ENCODE measurements at places on chromosomes 1 and 21. TPM values are rescaled to one million over a fixed set of nuclear protein-coding genes. Genes with fewer than 3 reads are reported as not detected.

The KCNJ9 gene
- polyA plus RNA-seq: not detected

DNA sequence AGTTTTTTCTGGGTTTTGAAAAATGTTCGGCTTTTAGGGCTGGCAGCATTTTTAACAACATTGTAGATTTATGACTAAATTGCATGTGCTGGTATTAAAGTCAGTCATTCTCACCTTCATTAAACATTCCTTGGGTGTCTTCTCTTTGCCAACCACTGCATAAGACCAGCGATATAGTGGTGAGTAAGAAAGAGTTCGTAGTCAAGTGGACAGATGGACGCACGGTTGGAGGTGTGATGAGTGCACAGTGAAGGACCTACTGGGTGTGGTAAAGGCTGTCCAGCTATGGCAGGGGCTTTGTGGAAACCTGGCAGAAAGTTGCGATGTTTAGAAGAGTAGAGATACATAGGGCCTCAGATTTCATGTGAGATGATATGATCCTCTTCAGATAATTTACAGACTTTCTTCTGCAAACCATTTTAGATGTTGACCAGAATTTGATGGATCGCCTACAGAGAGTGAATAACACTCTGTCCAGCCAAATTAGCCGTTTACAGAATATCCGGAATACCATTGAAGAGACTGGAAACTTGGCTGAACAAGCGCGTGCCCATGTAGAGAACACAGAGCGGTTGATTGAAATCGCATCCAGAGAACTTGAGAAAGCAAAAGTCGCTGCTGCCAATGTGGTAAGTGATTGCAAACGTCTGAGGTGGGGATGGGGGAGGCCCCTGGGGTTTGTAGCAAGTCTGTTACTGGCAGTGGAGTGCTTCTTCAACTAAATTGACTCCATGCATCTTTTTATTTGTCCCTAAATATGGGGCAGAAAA lies 56.0 kb upstream of the LAMC2 start:
- no peak for DNase-seq
- peaks cover 39% of the 10 kb centered on the region for H3K36me3 ChIP-seq
- no peak overlapping the region for H3K4me3 ChIP-seq
- no peak overlapping the region for H3K27ac ChIP-seq
- no peaks in the 10 kb centered on the region for H3K27me3 ChIP-seq

- no peaks in the 10 kb centered on the region for H3K4me1 ChIP-seq
- no peaks in the 10 kb centered on the region for H3K27me3 ChIP-seq
These were observed 63.3 kb downstream of the FYB2 start for GRCh38 chr1:56755911-56756310.

GRCh38 chr1:200668514-200669313 lies 993 bp downstream of the DDX59 start:
- H3K36me3 ChIP-seq: no peaks in the 10 kb centered on the region
- H3K4me1 ChIP-seq: peaks cover 29% of the 10 kb centered on the region
- H3K27ac ChIP-seq: peak overlapping the region; percentile 97
- no peaks in the 10 kb centered on the region for H3K27me3 ChIP-seq
- DNase-seq: no peak

GRCh38 chr1:25770541-25771220 lies 29.3 kb upstream of the SELENON start:
- H3K27me3 ChIP-seq: no peaks in the 10 kb centered on the region
- H3K4me3 ChIP-seq: no peak overlapping the region
- no peak overlapping the region for H3K27ac ChIP-seq
- DNase-seq: no peak
- H3K4me1 ChIP-seq: no peaks in the 10 kb centered on the region

- no peaks in the 10 kb centered on the region for H3K36me3 ChIP-seq
- H3K4me1 ChIP-seq: no peaks in the 10 kb centered on the region
- H3K4me3 ChIP-seq: no peak overlapping the region
- no peak for DNase-seq
- no peak overlapping the region for H3K27ac ChIP-seq
- no peaks in the 10 kb centered on the region for H3K27me3 ChIP-seq
These were observed 7.8 kb downstream of the PIK3CD start for GRCh38 chr1:9659328-9659727.

The RIPPLY3 gene
- polyA plus RNA-seq: 0.03 TPM

- no peaks in the 10 kb centered on the region for H3K4me1 ChIP-seq
- H3K4me3 ChIP-seq: no peak overlapping the region
- H3K27me3 ChIP-seq: no peaks in the 10 kb centered on the region
- DNase-seq: no peak
- no peaks in the 10 kb centered on the region for H3K36me3 ChIP-seq
These were observed 68.2 kb downstream of the RNF187 start for GRCh38 chr1:228555074-228555994.

The AMIGO1 gene
- polyA plus RNA-seq: 0.67 TPM

The NOS1AP gene
- polyA plus RNA-seq: 0.62 TPM

GRCh38 chr1:3857791-3858129 lies 484 bp downstream of the DFFB start:
- no peak overlapping the region for H3K27ac ChIP-seq
- peak; percentile 5 for DNase-seq

The TGFB2 gene
- polyA plus RNA-seq: 21.2 TPM

DNA sequence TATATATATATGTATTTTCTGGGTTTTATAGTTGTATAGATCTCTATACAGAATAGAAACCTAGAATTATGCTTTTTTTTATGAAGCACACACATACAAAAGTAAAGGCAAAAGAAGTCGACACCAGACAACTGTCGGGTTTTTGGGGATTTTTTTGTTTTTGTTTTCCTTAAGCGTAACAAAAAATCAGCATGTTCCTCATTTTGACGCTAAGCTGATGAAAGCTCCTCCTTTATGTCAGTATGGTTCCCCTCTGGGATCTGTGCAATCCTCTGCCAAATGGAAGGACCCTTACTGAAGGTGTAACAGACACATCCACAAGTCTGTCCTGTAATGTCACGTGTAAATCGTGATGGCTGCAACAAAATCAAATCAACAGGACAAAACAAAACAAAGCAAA lies 226.2 kb downstream of the RHOU start:
- DNase-seq: no peak
- H3K4me1 ChIP-seq: no peaks in the 10 kb centered on the region
- no peaks in the 10 kb centered on the region for H3K27me3 ChIP-seq
- H3K4me3 ChIP-seq: no peak overlapping the region
- H3K36me3 ChIP-seq: no peaks in the 10 kb centered on the region
- H3K27ac ChIP-seq: no peak overlapping the region

DNA sequence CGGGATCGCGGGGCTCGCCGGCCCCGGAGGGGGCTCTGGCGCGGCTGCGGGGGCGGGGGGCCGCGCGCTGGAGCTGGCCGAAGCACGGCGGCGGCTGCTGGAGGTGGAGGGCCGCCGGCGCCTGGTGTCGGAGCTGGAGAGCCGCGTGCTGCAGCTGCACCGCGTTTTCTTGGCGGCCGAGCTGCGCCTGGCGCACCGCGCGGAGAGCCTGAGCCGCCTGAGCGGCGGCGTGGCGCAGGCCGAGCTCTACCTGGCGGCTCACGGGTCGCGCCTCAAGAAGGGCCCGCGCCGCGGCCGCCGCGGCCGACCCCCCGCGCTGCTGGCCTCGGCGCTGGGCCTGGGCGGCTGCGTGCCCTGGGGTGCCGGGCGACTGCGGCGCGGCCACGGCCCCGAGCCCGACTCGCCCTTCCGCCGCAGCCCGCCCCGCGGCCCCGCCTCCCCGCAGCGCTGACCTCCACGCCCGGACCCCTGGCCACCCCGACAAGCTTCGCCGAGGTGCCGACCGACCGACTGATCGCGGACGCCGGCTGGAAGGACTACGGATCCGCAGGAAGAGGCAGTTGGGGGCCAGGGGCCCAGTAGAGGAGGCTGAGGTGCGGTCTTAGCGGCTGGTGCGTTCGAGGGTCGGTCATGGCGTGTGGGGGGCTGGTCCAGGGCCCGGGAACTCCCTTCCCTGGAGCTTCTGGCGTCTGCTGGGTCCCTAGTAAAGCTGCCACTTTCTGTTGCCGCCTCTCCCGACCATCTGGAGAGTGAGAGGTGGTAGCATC lies 711 bp downstream of the TRNP1 start:
- no peaks in the 10 kb centered on the region for H3K27me3 ChIP-seq
- peak overlapping the region; percentile 61 for H3K4me3 ChIP-seq
- DNase-seq: no peak
- no peaks in the 10 kb centered on the region for H3K36me3 ChIP-seq
- no peak overlapping the region for H3K27ac ChIP-seq

The CLDN17 gene
- not detected for polyA plus RNA-seq

GRCh38 chr1:41098730-41099460 lies 77.4 kb upstream of the SLFNL1 start:
- no peak for DNase-seq
- no peak overlapping the region for H3K4me3 ChIP-seq
- H3K4me1 ChIP-seq: peaks cover 15% of the 10 kb centered on the region
- no peaks in the 10 kb centered on the region for H3K36me3 ChIP-seq
- H3K27me3 ChIP-seq: no peaks in the 10 kb centered on the region

The OR2G6 gene
- not detected for polyA plus RNA-seq

The ATP1A4 gene
- polyA plus RNA-seq: not detected

The RHCE gene
- 0.07 TPM for polyA plus RNA-seq

The TMEM82 gene
- polyA plus RNA-seq: not detected

DNA sequence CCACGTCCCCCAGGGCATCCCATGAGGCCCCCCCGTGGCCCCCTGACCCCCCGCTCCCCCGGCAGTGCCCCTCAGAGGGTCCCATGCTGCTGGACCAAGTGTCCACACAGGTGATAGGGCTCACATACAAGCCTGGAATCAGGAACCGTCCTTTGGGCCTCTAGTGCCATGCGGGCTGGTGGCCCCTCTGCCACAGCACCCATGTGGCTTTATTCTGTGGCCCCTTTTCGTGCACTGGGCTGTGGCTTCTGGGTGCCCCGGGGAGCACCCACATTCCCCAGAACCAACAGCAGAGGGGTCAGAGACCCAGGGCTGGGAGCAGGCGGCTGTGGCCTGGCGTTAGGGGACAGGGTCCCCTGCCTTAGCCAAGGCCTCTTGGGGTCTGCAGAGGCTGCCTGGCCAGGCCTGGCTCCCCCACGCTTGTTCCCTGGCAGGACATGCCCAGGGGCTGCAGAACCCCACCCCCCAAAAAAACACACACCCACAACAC lies 31.7 kb downstream of the SLC19A1 start:
- no peak for DNase-seq
- no peak overlapping the region for H3K4me3 ChIP-seq
- H3K27me3 ChIP-seq: no peaks in the 10 kb centered on the region
- H3K36me3 ChIP-seq: peaks cover 4% of the 10 kb centered on the region
- H3K4me1 ChIP-seq: no peaks in the 10 kb centered on the region

The ZNF593OS gene
- not detected for polyA plus RNA-seq

The RGS8 gene
- not detected for polyA plus RNA-seq

GRCh38 chr1:235078480-235079381 lies 49.9 kb downstream of the TOMM20 start:
- peaks cover 38% of the 10 kb centered on the region for H3K4me1 ChIP-seq
- H3K27me3 ChIP-seq: no peaks in the 10 kb centered on the region
- H3K36me3 ChIP-seq: no peaks in the 10 kb centered on the region
- no peak for DNase-seq
- no peak overlapping the region for H3K27ac ChIP-seq

DNA sequence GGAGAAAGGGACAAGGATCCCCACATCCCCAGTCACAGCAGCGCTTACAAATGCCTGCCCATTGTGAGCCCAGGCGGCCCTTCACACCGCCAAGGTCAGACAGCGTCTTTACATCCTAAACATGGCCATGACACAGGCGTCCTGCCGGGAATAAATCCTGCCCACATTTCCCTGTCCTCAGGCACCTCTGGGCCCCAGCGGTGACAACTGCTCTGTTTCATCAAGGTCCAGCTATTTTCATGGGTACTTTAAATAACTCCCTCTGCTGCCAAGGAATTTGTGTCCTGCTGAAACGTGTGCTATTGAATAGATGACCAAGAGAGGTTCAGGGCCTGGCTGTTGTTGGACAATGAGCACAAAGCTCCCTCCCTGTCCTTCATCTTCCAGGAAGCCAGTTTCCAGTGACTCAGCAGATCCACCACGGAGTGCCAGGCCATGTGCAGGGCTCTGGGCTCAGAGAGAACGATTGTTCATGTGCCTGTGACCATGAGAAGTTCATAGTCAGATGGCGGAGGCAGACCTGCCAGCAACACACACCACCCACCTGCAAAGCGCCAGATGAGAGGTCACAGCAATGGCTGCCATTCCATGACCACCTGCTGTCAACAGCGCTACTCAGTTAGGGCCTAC lies 195.8 kb downstream of the MATN1 start:
- no peaks in the 10 kb centered on the region for H3K4me1 ChIP-seq
- H3K27ac ChIP-seq: no peak overlapping the region

GRCh38 chr1:65209005-65209885 lies 61.2 kb downstream of the AK4 start:
- peak; percentile 67 for DNase-seq
- no peaks in the 10 kb centered on the region for H3K4me1 ChIP-seq
- no peaks in the 10 kb centered on the region for H3K36me3 ChIP-seq
- H3K4me3 ChIP-seq: no peak overlapping the region
- no peaks in the 10 kb centered on the region for H3K27me3 ChIP-seq

The ADAM30 gene
- not detected for polyA plus RNA-seq

The SPRR3 gene
- polyA plus RNA-seq: not detected

- no peaks in the 10 kb centered on the region for H3K27me3 ChIP-seq
- DNase-seq: no peak
- H3K4me3 ChIP-seq: no peak overlapping the region
- H3K27ac ChIP-seq: no peak overlapping the region
- no peaks in the 10 kb centered on the region for H3K36me3 ChIP-seq
These were observed 726.5 kb downstream of the PTPRU start for GRCh38 chr1:29962831-29963247.

DNA sequence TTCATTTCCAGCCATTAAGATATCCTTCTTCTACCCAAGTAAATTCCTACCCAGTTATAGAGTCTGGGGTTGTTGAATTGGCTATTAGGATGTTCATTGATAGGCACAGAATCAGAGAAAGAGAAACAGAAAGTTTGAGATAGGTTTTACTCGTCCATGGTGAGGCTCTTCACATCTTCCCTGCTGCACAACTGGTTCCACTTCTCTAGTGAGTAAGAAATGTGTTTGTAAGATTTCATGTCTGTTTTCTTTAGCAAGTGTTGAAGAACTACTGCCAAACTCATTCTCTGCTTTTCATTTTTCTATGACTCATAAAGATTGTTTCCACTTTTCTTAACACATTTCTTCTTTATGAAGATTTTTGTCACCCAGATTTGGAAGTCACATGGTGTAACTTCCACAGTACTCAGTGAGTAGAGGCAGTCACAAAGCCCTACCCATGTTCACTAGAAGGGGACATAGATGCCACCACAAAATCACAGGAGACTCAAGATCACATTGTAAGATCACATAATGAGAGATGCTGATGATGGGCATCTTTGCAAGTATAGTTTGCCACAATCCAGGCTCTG lies 152.3 kb downstream of the SNX7 start:
- no peak for DNase-seq
- peaks cover 4% of the 10 kb centered on the region for H3K27me3 ChIP-seq
- no peak overlapping the region for H3K27ac ChIP-seq
- no peaks in the 10 kb centered on the region for H3K4me1 ChIP-seq
- no peaks in the 10 kb centered on the region for H3K36me3 ChIP-seq
- no peak overlapping the region for H3K4me3 ChIP-seq

Data from endothelial cell of umbilical vein (primary cell).